ENCODE measurements at places on chromosomes 2 and 18.

DNA sequence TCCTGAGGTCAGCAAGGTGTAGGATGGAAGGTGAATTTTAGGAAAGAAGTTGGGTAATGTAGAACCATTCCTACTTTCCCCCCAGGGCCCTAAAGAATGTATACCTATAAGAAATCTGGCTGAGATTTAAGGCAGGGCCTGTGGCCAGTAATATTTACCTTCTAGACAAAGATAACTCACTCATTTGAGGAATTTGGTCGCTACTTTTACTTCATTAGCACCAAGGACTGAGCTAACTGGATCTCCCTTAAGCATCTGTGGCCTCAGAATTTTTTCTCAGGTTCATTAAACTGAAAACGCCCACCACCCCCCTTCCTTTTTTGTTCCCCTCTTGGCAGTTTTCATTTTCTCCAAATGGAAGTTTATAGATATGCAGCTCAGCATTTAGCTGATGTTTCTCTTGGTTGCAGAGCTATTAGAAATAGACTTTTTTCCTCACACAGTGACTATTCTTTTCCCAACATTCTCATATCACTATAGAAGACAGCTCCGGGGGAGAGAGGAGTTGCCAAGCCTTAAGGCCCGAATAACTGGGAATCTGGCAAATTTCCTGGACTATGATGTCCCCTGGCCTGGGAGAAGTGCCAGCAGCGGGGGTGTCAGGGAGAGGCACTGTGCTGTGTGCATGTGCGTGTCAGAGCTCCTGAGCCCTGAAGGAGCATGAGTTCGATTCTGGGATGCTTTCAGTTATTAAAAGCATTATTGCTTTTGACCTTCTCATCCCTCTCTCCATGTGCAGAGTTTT, 310.9 kb downstream of the PRKCE start:
- DNase-seq: no peak

DNA sequence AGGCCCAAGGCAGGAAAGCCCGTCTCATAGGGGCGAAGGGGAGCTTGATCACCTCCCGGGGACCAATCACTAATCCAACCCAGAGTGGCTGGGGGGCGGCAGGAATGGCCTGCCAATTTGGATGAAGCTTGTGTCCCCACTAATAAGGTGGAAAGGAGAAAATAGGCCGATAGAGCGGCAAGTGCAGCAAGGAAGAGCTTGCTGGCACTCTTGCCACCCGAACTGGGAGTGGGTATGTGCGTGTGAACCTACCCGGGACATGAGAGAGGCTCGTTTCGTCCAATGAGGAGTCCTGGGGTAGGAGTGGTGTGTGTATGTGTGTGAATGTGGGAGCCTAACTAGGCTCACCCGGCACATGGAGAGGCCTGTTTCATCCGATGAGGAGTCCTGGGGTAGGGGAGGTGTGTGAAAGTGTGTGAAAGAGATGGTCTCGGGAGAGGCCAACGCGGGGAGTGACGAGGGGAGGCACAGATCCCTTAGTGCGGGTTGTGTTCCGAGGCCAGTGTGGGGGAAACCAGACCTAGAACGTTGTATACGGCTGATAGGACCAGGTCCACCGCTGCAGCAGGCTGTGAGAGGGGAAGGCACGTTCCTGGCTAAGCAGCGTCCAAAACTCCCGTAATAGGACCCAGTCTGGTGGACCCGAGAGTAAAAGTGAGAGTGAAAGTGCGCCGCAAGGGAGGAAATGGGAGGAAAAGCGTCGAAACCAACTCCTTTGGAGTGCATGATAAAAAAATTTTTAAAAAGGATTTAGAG, 47.1 kb upstream of the SELENOI start:
- DNase-seq: peak; percentile 55

GRCh38 chr2:17658251-17658843, 95.3 kb downstream of the SMC6 start:
- no peak for DNase-seq

DNA sequence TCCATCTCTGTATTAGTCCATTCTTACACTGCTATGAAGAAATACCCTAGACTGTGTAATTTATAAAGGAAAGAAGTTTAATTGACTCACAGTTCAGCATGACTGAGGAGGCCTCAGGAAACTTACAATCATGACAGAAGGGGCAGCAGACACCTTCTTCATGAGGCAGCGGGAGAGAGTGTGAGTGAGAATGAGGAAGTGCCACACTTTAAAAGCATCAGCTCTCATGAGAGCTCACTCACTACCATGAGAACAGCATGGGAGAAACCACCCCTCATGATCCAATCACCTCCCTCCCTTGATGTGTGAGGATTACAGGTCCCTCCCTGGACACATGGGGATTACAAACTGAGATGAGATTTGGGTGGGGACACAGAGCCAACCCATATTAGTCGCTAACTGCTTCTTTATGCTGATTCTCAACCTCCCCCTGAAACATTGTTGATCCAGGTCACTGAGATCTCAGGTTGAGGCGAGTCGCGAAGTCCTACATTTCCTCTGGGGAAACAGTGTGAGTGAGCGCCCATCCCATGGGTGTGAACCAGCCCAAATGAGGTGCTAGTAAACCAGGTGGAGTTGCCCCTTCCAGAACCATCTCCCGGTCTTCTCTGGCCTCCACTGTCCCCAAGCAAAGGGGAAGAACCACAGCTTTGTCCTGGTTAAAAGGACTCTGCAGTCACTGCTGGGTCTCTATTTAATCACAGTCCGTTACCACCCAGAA, 123.8 kb downstream of the CAPN13 start:
- no peak for DNase-seq

DNA sequence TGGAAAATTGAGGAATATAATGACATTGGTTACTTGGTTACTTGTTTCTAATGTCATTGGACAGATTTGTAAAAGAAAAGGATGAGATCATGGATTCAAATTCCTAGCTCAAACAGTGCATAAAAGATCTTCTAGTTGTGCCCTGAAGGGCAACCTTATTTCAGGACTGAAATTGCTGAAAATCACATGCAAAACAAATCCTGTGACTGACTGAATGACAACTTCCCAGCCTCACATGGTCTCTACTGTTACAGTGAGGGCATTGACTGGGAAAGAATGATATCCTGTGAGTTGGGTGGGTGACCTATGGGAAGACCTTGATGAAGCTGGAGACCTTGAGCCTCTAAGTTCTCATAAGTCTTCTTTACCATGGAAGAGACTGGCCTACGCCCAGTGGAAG, 90.4 kb upstream of the HAAO start:
- DNase-seq: no peak

- DNase-seq: peak; percentile 46
Measured at GRCh38 chr2:168432565-168433186, 23.4 kb upstream of the CERS6 start.

DNA sequence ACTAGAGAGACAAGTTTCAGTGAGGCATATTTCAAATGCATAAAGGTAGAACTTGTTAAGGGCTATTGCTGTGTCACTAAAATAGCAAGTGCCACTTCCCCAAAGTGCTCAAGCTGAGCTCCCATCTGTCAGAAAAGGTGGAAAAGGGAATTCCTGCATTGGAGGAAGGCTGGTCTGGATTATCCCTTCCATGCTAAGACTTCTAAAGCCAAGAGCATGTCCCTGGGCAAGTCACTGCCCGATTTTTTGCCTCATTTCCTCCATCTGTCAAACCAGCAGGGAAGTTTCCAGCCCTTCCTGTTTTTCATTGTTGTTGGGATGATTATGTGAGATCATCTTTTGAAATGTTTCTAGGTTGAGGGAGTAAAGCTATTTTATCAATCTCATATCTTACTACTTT, 175.5 kb downstream of the SETBP1 start:
- no peak for DNase-seq

- DNase-seq: no peak
Measured at GRCh38 chr2:57549642-57550102, 496.9 kb upstream of the VRK2 start.

- no peak for DNase-seq
Measured at GRCh38 chr18:5884375-5884774, 10.9 kb downstream of the TMEM200C start.

DNA sequence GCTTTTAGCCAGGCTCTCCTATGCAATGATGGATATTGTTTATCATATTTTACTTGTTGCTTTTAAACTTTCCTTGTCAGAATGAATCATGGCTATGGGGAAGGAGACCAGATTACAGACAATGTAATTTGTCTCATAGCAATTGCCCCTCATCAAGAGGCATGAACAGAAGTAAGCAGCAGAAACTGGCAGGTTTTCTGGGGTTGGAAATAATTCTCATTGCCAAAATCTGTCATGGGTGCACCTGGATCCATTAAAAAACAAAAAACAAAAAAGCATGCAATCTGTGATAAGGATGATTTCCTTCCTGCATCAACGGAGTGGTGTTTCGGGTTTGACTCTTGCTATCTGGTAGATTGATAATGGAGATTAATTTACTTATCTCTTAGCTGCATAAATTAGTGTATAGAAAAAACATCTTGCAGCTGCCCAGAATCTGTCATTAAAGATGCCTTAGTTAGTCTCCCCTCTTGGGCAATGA, 419.6 kb downstream of the SOX11 start:
- no peak for DNase-seq

GRCh38 chr2:85266146-85267041, 61.4 kb downstream of the TGOLN2 start:
- DNase-seq: peak; percentile 92

- no peak for DNase-seq
Measured at GRCh38 chr2:233096006-233096405, 35.9 kb downstream of the INPP5D start.

DNA sequence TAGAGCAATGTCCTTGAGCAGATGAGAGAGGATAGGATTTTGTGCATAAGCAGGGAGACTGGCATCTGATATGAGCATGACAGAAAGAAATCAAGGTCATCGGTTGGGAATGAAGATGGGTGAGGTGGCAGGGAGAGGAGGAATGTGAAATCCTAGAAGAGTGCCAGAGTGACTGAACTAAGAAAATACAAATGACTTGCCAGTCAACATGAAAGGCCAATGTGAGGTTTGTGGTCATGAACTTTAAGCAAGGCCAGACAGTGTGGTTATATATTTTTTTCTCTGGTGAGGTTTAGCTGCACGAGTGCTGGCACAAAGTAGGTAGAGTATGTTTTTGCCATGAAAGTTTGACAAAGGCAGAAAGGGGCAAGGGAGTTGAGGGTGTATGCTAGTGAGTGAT, 21.2 kb downstream of the QPCT start:
- DNase-seq: no peak
